ENCODE measurements at places on chromosomes 5 and 9.

DNA sequence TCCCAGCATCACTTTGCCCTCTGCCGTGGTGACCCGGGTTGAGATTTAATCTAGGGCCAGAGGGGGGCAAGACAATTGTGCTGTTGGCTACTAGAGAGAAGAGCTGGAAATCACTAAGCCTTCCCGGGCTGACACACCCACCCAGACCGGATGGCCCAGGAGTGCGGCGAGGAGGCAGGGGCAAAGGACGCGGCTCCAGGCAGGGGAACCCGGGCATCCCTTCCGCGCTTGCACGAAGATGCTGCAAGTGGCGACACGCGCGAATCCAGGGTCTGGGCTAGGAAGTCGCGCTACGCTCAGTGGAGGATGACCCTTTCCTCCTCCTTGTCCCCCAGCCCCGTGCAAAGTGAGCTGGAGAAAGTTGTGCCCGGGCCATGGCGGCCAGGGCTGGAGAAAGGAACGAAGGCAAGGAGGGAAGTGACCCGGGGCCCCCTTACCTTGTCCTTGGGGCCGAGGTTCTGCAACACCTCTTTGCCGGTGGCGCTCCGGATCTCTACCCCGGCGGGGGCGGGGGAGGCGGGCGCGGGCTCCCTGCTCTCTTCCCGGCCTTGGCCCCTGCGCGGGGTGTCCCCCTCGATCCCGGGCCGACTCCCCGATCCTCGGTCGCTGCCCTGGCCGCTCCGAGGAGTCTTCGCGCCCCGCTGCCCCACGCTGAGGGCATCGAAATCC lies 693 bp downstream of the DPYSL3 start:
- no peak for DNase-seq

DNA sequence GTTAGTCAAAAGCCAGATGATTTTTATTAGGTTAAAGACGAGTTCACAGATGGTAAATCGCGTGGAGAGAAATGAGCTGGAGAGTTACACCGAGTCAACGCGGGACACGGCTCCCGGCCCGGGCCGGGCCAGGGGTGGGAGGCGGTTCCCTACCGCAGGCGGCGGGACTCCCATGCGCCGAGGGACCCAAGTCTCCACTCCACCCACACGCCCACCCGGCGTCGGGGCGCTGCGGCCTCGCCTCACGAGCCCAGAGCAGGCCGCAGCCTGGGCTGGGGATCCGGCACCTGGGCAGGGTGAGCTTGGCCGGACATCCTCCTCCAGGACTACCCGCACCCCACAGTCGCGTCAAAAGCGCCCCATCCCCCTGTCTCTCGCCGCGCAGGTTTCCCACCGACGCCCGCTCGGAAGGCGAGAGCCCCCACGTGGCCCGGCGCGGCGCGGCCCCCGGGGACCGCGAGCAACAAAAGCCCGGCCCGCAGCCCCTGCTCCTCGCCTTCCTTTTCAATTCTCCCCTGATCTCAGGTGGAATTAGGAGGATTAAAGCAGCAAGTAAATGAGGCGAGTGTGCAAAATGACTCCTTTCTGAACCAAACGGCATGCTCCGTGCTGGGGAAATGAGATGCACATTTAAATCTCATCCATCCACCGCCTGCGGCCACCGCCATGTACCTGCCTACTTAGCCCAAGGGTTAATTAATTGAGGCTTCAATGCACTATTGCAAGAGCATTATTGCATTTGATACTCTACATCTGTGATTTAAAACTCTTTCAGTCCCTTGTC lies 196.5 kb upstream of the TBCA start:
- no peak for DNase-seq

DNA sequence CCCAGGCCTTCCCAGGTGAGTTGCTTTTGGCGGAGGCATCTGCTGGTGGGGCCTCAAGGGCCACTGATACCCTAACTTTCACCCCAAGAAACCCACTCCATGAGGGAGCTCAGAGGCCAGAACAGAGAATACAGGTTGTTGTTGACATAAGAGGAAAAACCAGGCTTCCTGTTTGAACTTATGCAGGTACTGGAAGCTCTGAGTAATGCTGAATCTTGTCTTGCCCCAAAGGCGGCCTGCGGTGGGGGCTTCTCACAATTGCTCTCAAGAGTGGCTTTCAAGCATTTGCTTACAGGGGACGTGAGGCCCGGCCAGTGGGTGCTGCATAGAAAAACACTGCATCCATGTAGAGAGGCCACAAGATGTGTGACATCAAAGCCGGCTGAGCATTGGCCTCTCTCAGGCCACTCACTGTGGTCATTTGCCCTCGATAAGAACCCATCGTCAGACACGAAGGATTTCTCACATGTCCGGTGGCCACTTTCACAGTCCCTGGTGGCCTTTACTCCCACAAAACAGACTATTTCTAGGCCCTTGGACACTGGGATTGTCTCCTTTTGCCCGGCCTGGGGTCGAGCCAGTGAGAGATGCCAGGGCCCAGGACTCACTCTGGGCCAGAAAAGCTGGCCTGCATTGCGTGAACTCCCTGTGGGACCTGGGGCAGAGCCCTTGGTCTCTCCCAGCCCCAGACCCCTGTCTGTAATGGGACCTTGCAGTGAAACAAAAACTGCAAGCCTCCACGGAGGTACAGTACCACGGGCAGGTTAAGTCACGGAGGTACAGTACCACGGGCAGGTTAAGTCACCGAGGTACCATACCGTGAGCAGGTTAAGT lies 34.5 kb upstream of the TCF7 start:
- no peak for DNase-seq

DNA sequence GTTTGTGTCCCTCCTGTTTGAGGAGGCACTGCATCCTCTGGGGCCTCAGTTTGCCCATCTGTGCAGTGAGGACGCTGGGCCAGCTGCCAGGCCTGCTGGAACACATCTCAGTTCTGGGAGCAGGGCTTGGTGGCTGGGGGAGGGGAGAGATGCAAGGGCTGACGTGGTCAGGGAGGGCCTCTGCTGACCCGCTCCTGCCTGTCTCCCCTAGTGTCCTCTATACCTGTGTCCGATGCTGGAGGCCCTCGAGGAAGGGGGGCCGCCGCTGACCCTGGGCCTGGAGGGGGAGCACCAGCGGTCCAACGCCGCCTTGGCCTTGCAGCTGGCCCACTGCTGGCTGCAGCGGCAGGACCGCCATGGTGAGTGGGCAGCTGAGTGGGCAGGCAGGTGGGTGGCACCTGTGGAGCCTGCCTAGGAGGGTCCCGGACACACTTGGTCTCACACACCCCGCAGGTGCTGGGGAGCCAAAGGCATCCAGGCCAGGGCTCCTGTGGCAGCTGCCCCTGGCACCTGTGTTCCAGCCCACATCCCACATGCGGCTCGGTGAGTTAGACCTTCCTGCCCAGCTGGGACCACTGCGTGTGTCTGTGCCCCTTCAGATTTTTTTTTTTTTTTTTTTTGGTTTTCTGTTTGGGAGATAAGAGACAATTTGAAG lies 5.8 kb downstream of the FPGS start:
- DNase-seq, result no peak

DNA sequence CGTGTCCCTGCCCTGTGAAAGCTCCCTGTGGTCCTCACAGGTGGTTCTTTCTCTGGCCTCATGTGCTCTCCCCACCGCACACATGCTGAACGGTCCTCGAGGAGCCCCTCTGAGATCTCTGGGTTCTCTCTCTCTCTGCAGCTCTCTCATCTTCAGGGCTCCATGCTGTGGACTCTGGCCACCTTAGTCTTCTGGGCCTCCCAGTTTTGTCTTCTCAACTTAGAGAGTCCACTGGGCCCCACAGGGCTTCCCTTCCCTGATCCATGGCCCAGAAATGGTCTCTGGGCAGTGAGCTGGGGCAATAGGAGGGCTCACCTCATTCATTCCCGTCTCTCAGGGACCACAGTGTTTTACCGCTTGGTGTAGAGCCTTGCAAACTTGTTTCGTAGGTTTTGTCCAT lies 26.4 kb downstream of the FGD3 start:
- DNase-seq, result no peak

DNA sequence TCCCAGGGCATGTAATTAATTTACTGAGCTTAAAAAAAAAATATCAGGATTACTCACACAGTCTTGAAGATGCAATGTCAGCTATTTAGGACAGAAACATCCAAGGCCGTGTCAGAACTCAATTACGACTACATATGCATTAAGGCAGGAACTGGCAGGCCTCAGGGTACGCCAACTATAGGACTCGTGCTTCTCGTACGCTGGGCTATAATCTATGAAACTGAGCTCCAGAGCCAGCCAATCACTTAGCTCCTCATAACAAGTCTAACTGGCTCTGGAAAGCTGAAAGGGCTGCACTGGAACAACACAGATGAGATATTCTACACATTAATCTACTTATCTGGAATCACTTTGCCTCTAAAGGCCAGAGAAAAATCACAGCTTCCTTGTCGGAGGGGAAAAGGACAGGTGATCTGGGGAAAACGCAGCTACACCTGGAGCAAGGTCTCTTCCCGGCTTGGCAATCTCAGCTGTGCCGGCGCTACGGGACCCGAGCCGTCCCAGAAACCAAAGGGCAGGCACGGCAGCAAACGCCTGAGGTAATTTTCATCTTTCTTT lies 212.0 kb downstream of the DEPDC1B start:
- DNase-seq, result no peak

DNA sequence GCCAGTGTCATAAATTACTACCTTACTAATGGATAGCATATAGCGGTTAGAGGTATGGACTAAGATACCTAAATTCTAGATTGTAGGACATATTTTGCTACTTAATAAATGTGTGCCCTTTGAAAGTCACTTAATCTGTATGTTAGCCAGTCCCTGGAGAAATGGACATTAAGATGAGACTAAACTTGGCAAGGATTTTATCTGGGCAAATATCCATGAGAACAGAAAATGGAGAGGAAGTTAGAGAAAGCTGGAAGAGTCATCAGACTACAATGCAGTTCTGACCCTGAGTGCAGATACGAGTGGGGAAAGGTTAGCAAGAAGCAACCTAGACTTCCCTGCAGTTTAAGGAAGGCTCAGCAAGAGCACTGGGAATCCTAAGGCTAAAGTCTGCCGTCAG lies 33.0 kb downstream of the TBCA start:
- no peak for DNase-seq

DNA sequence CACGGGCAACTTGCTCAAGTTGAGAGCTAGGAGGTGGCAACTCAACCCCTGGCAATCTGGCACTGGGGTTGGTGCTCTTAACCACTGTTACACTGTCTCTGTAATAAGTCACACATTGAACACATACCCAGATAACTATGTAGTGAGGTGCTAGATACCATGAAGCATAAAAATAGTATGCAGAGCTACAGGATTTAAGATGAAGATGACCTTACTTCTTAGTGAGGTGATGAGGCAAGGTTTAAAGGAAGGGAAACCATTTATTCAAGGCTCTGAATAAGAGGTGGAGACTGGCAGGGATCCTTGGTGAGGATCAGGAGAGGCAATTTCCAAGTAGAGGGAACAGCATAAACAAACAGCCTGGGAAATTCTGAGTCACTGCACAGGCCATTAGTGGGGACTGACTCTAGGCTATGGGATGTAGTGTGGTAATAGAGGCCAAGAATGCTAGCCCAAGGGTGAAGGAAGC lies 67.6 kb upstream of the NR3C1 start:
- no peak for DNase-seq

GRCh38 chr5:65184780-65185179 lies 296.9 kb downstream of the ADAMTS6 start:
- DNase-seq, result no peak

GRCh38 chr5:95007921-95008597 lies 276.8 kb downstream of the MCTP1 start:
- DNase-seq, result no peak

- DNase-seq, result no peak
Measured at GRCh38 chr5:148414833-148415232, 31.1 kb downstream of the FBXO38 start.

GRCh38 chr9:121910491-121911040 lies 182.5 kb downstream of the TTLL11 start:
- DNase-seq, result no peak

GRCh38 chr5:110224050-110224449 lies 502.4 kb downstream of the TMEM232 start:
- no peak for DNase-seq

DNA sequence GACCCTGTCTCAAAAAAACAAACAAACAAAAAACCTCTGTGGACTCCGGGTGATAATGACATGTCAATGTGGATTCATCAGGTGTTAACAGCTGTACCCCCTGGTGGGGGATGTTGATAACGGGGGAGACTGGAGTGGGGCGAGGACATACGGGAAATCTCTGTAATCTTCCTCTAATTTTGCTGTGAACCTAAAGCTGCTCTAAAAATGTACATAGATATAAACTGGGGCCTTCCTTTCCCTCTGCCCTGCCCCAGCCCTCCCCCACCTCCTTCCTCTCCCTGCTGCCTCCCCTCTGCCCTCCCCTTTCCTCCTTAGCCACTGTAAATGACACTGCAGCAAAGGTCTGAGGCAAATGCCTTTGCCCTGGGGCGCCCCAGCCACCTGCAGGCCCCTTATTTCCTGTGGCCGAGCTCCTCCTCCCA lies 1.4 kb upstream of the CEL start:
- DNase-seq, result no peak

DNA sequence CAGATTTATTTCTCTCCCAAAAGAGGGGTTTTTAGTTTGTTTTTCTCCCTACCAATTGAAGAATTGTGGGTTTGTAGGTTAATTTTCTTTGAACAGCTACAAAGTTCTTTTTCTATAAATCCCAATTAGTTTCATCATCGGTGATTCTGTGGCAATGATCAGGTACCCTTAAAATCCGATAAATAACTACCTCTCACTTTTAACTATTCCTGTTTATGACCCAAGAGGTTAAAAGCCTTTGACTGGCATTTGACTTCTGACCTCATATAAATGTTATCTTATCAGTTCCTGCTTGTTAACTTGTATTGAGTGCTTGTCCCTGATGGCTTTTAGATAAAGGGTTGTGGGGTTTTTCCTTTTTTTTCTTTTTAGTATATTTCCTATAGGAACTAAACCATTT lies 124.4 kb upstream of the TMEM161B start:
- DNase-seq, result no peak

DNA sequence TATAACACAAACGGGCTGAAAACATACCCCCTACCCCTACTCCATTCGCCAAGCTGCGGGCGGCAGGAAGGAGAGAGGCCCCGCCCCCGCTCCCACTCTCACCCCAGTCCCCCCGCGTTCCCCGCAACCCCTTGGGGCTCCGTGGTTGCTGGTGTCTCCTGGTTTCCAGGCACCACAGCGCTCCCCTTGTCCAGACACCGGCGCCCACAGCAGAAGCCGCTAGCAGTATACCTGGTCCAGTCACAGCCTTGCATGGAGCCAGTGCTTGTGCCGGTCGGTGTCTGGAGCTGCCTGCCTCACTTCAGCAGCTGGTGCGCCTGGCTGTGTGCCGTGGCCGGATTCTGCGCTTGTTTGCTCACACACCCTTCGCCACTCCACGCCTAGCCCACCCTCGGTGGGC lies 240.5 kb upstream of the DAB2 start:
- DNase-seq, result no peak

GRCh38 chr5:154984946-154985516 lies 28.5 kb upstream of the KIF4B start:
- no peak for DNase-seq

DNA sequence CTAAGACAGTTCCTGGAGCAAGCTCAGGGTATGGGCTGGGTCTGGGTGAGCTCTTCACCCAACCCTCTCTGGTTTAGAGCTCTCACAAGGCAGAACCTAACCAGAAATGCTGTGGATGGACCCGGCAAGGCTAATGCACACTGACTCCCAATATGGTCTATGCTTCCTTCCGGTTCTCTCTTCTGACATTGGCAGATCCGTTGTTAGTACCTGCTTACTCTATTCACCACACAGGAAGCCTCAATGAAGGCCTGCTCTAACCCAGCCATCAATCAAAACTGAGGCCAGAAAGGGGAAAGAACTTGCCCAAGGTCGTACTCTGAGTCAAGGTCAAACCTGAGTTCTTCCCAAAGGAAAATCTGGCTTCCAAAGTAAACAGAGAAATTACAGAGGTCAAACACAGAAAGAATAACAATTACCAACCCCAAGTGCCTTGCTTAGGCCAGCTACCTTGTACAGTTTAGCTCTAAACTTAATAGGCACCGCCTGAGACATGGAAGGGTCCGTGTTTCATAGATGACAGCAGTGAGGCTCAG lies 46.0 kb upstream of the AKNA start:
- DNase-seq, result no peak
